Cerebellar cortex (tissue), 1 donor: ENCODE measurements at places on chromosomes 2 and 18.

- no peak for DNase-seq
These were observed 24.1 kb downstream of the INPP4A start for GRCh38 chr2:98468621-98469236.

DNA sequence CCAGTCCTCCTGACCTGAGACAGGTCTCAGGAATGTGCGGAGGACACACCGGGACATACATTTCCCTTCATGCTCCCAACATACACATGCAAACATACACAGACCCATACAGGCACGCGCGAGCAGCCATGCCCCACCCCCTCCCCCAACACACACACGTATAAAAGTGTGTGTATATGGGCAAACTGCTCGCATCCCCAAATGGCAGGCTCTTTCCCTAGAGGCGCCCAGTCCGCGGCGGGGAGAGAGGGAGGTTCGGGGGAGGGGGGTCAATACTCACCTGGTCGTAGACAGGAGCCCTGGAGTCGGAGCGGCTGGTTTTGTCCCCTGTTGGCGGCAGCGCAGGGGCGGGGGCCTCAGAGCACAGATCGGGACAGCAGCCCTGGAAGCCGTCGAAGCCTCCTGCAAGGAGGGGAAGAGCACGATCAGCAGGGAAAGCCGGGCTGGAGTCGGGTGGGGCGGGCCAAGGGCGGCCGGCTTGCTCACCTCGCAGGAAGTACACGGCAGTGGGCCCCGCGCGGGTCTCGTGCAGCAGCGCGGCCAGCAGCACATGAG is 682 bp downstream of the DUSP2 start:
- DNase-seq = no peak

DNA sequence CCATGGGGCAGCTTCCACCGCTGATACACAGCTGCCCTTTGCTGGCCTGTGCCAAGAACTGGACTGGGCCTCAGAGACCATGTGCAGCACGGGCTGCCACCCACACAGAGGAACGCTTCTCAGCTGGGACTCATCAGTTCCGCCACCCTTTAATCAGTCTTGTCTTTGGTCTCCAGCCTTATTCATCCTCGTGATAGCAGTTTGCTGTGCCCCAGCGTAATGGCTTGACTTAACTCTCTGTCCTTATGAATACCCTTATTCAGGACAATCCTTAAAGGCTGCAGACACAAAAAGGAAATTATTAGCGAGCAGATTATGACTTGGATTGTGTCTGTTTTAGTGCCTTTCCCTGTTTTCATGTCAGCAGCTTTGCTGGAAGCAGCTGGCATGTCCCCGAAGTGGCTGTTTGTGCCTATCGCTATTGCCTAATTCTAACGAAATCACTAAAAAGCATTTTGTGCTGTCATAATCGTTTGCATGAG is 108.9 kb upstream of the DAPL1 start:
- DNase-seq = no peak

DNA sequence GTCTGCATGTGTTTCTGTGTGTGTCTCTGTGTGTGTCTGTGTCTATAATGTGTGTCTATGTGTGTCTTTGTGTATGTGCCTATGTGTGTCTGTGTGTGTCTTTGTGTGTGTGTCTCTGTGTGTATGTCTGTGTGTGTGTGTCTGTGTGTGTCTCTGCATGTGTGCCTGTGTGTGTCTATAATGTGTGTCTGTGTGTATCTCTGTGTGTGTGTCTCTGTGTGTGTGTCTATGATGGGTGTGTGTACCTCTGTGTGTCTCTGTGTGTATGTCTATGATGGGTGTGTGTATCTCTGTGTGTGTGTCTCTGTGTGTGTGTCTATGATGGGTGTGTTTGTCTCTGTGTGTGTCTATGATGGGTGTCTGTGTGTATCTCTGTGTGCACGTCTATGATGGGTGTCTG is 126.2 kb upstream of the GPC1 start:
- no peak for DNase-seq

DNA sequence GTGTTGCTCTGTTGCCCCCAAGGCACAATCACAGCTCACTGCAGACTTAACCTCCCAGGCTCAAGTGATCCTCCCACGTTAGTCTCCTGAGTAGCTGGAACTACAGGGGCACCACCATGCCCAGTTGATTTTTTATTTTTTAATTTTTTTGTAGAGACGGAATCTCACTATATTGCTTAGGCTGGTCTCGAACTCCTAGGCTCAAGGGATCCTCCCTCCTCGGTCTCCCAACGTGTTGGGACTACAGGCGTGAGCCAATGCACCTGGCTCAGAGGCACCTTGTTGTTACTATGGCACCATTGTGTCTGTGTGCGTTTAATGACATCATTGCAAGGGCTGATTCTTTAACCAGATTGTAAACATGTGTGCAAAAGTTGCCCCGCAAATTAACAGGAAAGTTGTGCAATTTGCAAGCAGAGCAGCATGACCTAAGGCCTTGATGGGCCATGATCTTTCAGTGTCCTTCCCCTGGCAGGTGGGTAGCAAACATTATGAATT is 22.6 kb downstream of the TCF23 start:
- DNase-seq = no peak

GRCh38 chr2:176328149-176328548 is 58.9 kb downstream of the MTX2 start:
- DNase-seq = no peak

GRCh38 chr18:11368020-11368419 is 218.7 kb upstream of the PIEZO2 start:
- DNase-seq = no peak

DNA sequence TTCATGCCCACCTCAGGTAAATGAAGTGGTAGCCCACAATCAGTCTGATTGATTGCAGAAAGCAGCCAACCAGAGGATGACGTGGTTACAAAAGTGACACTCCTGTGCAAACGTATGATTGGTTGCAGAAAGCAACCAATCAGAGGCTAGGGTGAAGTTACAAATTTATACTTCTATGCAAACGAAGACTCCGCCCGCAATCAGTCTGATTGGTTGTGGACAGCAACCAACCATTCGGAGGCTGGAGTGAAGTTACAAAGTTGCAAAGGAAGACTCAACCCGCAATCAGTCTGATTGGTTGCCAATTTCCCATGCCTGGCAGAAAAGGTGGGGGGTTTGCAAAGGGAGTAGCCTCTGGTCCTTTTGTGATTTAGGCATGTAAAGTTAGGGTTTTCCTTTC is 4.0 kb upstream of the SLC3A1 start:
- no peak for DNase-seq

DNA sequence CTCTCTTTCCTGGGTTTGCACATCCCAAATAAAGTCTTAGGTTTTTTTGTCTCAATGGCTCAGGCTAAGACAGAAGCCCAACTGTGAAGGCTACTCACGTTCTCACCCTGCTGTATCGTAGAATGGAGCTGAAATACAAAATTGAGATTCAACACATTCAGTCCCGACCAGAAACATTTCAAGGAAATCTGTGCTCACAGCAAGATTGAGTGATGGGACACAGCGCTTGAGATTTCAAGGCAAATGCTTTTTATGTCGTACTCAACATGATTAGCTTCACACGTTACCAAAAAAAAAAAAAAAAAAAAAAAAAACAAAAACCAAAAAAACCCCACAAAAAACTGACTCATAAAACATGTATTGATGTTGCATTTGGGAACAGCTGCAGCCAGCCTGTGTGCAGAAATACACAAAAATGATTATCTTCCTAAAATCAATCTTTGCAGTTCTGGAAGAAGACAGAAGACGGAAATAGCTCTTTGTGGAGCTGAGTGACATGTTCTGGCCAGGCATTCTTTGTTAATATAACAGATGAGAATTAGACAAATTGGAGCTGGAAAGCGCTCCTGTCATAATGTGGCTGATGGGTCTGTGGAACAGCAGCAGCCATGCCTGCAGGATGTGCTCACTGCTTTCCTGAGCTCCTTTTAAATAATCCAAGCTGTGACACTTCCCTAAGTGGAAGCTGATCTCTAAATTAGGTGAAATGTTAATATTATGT is 453.2 kb downstream of the LPIN1 start:
- DNase-seq = no peak

DNA sequence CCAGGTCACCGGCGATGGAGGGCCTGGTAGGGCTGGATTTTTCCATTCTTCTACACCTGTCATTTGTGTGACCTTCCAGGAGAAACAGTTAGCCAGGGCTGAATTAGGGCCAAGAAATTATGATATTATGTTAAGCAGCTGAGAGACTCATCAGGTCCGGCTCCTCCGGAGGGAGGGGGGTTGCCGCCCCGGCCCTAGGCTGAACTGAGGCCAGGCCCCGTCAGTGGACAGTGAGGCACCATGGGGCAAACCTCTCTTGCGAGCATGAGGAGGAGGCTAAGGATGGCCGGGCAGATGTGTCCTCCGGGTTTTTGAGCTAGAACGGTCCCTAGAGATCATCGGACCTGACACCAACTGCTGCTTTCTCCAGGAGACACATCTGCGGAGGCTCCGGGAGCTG is 150.1 kb downstream of the SOX11 start:
- no peak for DNase-seq

- no peak for DNase-seq
These were observed 64.0 kb downstream of the TFCP2L1 start for GRCh38 chr2:121220995-121221394.
